ENCODE measurements at places on chromosomes 5 and 9. TPM values are rescaled to one million over a fixed set of nuclear protein-coding genes. Genes with fewer than 3 reads are reported as not detected.

GRCh38 chr5:163504079-163504931 is 1.1 kb upstream of the MAT2B start:
- peak; percentile 15 for ATAC-seq

GRCh38 chr5:134570886-134571285 is 45.4 kb downstream of the JADE2 start:
- no peak for ATAC-seq

DNA sequence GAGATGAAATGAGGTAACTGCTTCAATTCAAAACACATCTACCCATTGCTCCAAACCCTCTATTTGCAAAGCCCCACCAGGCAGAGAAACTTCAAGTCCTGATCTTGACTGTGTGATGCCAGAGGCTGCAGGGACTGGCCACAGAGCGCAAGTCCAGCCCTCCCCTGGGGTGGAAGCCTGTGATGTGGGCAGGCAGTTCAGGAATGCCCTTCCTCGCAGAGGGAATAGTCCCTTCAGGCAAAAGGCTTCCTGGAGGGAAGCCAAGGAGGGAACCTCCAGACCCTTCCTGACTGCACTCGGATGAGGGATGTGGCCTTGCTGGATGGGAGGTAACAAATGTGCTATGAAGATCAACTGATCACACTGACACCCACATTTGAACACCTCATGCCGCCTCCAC is 131.2 kb downstream of the SLIT3 start:
- ATAC-seq = no peak

- ATAC-seq = no peak
These were observed 12.5 kb downstream of the LECT2 start for GRCh38 chr5:135942202-135942771.

DNA sequence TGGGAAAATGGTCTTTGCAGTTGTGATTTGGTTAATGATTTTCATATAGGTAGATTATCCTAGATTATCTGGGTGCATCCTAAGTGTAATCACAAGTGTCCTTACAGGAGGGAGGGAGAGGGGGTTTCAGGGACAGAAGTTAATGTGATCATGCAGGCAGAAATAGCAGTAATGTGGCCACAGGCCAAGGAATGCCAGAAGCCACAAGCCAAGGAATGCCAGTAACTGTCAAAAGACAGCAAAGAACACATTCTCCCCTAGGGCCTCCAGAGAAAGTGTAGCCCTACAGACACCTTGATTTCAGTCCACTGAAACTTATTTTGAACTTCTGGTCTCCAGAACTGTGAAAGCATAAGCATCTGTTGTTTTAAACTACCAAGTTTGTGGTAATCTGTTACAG is 2074.5 kb downstream of the MAT2B start:
- no peak for ATAC-seq

GRCh38 chr9:34237836-34238235 is 59.0 kb downstream of the UBAP1 start:
- no peak for ATAC-seq

- no peak for ATAC-seq
These were observed 26.6 kb downstream of the DUSP1 start for GRCh38 chr5:172744123-172745104.

- ATAC-seq = no peak
These were observed at the start of gene DOK3 for GRCh38 chr5:177509381-177509951. TSS of gene DOK3 (minus strand) at chr5:177509826. CDS start at chr5:177509540, 286 bp downstream.

GRCh38 chr9:22976454-22976853 is 529.8 kb downstream of the DMRTA1 start:
- no peak for ATAC-seq

CDH9 gene
- total RNA-seq = not detected

C9 gene
- total RNA-seq = not detected

TARS1 gene
- total RNA-seq = 157 TPM
